CD4-positive, alpha-beta T cell treated with Interleukin-15 for 4 hours (primary cell): ENCODE measurements at places on chromosomes 12 and 14.

- DNase-seq = no peak
Observed at GRCh38 chr12:77062846-77063461, 2.4 kb downstream of the E2F7 start.

- DNase-seq = no peak
Observed at GRCh38 chr14:75543786-75544185, 21.5 kb downstream of the BATF start.

- DNase-seq = no peak
Observed at GRCh38 chr12:50579757-50580267, 75.0 kb downstream of the DIP2B start.

DNA sequence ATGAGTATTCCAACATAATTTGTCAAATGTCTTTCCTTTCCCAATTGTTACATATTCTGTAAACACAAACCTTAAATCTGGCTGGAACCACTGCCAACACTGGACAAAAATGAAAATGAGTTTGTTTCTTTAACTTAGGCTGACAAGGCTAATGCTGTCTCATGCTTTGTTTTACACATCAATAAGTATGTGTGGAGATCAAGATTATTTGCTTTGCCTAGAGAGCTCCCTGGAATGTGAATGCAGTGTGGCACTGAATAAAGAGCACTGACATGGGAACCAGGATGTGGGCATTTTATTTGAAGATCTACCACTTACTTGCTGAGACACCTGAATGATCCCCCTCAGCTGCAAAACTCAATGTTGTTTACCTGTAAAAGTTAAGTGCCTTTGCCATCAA, 61.7 kb downstream of the RALGAPA1 start:
- no peak for DNase-seq

- DNase-seq = no peak
Observed at GRCh38 chr12:95626854-95627253, 75.6 kb upstream of the USP44 start.

DNA sequence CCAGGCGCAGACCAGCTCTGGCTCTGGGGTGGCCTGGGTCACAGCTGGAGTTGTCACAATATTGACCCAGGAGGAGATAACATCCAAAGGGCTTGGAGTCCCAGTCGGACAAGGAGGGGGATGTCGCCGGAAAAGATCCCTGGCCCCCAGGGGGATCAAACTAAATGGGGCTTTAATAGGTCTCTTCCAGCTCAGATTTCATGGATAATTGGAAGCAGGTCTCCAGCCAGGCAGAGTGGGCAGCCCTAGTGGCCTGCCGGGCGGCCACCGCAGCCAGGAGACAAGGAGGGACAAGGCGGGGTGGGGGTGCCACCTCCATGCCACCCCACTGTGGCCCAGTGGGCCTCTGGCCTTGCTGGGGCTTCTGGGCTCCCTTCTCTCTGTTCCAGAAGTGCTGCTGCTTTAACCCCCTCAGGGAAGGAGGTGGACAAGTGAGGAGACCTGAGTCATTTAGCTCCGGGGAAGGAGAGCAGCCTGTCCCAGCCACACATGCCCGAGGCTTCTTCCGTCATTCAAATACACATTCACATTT, 23.1 kb upstream of the PGF start:
- no peak for DNase-seq

GRCh38 chr12:11767798-11768197, 118.3 kb downstream of the ETV6 start:
- DNase-seq = no peak

- no peak for DNase-seq
Observed at GRCh38 chr14:58739674-58740073, 101.9 kb downstream of the DACT1 start.
